Globus pallidus (tissue), 1 donor: ENCODE measurements at places on chromosomes 3 and 15.

GRCh38 chr15:25664761-25665160 is 198.4 kb downstream of the ATP10A start:
- DNase-seq, result no peak

DNA sequence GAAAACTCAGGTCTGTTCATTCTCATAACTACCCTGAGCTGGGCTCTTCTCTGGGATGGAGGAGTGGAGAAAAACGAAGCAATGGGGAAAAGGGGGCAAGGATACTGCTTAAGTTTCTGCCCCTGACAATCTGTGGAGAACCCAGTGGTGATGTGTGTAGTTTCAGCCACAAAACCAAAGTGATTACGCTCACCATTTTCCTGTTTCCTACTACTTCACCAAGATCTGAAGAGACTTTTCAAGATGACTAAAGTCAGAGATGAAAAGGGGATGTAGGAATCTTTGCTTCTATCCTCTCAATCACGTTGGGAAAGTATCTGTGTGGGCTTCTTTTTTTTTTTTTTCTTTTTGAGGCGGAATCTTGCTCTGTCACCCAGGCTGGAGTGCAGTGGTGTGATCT is 8.3 kb upstream of the UBE2E1 start:
- no peak for DNase-seq

DNA sequence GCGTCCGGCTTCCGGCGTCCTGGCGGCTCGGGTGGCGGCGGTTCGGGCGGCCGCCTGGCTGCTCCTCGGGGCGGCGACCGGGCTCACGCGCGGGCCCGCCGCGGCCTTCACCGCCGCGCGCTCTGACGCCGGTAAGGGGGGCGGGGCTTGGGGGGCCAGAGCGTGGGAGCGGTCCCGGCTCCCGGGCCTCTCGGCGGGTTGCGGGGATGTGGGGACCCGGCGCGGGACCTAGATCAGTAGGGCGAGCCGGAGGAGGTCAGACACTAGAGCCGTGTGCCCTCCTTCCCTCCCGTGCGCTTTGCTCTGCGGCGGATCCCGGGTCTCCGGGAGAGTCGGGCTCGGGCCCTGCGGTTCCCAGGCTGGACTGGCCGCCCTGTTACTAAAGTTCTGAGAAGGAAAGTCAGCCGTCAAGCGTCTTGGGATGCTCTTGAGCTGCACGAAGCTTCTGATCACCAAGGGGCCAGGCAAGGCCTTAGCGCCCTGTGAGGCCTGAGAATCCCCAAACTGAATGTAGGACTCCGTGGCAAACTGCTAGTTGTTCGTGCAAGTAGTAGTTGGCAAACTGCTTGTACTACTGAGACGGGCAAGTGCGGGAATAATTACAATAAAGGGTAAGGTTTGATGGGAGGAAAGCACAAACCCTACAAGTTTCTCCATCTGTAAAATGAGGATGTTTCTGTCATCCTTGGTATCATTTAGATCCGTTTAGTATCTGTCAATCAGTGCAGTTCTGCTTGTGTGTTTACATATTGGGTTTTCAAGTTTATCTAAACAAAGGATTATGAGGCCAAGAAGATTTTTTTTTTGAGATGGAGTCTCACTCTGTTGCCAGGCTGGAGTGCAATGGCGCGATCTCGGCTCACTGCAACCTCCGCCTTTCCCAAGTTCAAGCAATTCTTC is 587 bp downstream of the PIGX start:
- DNase-seq, result no peak

DNA sequence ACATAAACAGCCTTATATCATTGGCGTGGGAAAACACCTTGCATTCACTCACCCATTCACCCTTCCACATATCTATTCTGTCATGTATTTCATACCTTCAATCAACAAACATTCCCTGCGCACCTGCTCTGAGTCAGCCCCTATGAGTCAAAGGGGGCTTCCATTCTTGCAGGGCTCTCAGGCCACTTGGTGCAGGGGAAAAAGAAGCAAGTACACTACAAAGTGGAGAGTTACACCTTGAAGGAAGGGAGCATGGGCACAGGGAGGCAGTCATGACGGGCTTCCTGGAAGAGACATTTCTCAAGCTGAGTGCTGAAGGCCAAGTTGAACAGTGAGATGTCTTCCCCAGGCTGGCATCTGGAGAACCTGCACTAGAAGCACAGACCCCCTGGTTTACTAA is 4.6 kb upstream of the AMOTL2 start:
- DNase-seq, result no peak
